WTC11 (cell line): ENCODE measurements at places on chromosomes 1 and 21.

- no peak for DNase-seq
Measured at GRCh38 chr1:160371346-160371631, 4.4 kb downstream of the NHLH1 start.

GRCh38 chr1:225653463-225654276 is 747 bp upstream of the ENAH start:
- peak; percentile 56 for DNase-seq

- DNase-seq: no peak
Measured at GRCh38 chr1:230108580-230108979, 41.5 kb downstream of the GALNT2 start.

GRCh38 chr1:90291431-90292216 is 296.7 kb downstream of the ZNF326 start:
- DNase-seq: no peak

GRCh38 chr1:92038695-92039346 is 9.0 kb downstream of the EPHX4 start:
- no peak for DNase-seq

GRCh38 chr1:222713091-222713961 is 962 bp downstream of the BROX start:
- peak; percentile 92 for DNase-seq

DNA sequence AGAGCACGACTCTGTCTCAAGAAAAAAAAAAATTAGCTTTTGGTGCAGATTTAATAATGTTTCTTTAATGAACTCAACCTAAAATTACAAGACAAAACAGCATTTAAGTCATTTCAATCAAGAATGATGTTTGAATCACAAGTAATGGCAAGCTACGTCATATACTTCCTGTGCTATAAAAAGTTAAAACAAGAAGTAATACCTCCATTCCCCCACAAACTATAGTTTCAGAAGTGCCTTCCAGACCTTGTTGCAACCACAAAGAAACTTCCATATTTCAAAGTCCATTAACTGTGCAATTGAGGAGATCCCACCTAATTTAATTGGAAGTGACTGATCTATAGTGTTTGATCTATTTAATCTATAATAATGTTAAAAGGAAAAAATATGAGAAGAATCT is 15.1 kb downstream of the NRDC start:
- DNase-seq: no peak

GRCh38 chr1:162994921-162995320 is 74.2 kb upstream of the RGS4 start:
- no peak for DNase-seq

- DNase-seq: no peak
Measured at GRCh38 chr21:17819877-17820229, 697 bp upstream of the C21orf91 start.

DNA sequence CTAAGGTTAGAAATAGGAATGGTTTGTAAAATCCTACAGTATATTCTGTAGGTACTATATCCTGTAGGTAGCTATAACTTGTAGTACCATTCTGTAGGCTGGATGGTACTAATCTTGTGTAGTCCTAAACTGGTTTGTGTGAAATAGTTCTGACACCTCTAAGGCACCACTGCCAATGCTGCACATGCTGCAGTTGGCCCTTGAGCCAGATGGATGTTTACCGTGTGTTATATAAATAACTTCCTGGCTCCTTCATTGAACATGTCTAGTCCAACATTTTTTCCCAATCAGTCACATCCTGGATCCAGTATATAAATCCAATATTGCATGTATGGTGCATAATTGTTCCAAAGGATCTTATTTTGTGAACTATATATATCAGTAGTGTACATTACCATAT is 89.5 kb upstream of the GNG4 start:
- DNase-seq: no peak

DNA sequence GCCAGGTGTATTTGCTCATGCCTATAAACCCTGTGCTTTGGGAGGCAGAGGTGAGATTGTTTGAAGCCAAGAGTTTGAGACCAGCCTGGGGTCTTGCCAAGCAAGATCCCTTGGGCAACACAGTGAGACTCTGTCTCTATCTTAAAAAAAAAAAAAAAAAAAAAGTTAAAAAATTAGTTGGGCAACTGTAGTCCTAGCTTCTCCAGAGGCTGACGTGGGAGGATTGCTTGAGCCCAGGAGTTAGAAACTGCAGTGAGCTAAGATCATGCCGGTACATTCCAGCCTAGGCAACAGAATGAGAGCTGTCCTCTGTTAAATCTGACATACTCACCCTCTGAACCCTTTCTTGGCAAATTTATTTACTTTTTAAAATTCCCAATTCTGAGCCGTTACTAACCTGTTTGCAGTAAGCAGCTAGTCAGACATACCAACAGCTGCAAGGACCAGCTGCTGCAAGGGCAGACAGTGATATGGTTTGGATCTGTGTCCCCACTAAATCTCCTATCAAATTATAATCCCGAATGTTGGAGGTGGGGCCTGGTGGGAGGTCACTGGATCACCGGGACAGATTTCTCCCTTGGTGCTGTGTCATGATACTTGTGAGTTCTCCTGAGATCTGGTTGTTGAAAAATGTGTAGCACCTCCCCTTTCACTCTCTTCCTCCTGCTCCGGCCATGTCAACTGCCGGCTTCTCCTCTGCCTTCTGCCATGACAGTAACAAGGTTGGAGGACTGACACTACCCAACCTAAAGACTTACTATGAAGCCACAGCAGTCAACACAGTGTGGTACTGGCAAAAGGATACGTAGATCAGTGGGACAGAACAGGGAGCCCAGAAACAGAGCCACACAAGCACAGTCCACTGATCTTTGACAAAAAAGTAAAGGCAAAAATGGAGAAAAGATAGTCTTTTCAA is 10.6 kb downstream of the PARP1 start:
- DNase-seq: no peak

DNA sequence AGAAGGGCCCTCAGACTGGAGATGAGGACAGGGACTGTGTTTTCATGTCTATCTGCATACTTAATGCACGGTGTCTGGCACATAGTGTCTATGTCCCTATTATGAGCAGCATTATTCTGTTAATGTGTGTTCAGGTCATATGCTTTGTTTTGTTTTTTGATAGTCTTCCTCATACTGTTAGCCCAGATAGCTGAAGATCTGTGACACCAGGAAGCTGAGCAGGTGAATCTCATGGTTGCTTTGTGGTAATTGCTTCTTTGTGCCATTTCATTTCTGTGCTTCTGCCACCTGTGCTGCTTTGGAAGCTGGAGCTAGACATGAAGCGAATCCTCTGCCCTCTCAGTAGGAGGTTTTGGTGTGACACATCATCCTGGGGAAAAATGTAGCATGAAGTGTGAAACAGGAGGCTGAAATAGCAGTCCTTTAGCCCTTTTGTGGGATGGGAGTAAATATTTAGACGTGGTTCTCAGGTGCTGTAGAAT is 15.8 kb downstream of the SMAP2 start:
- no peak for DNase-seq

GRCh38 chr1:87084244-87084836 is 169.9 kb downstream of the HS2ST1 start:
- DNase-seq: no peak

DNA sequence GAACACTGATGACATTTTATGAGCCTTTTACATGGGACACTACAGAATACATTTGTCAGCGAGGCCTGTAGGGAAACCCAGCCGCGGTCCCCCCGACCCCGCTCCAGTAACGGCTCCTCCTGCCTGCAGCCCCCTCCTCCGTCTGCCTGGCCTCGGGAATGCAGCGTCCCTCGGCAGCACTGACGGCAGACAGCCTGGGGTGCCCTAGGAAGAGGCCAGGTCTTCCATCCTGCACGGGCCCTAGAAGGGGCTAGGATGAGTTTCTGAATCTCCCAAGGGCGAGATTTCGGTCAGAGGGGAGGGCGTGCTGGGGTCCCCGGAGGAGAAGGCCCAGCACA is 8.4 kb downstream of the SAMD11 start:
- DNase-seq: no peak

DNA sequence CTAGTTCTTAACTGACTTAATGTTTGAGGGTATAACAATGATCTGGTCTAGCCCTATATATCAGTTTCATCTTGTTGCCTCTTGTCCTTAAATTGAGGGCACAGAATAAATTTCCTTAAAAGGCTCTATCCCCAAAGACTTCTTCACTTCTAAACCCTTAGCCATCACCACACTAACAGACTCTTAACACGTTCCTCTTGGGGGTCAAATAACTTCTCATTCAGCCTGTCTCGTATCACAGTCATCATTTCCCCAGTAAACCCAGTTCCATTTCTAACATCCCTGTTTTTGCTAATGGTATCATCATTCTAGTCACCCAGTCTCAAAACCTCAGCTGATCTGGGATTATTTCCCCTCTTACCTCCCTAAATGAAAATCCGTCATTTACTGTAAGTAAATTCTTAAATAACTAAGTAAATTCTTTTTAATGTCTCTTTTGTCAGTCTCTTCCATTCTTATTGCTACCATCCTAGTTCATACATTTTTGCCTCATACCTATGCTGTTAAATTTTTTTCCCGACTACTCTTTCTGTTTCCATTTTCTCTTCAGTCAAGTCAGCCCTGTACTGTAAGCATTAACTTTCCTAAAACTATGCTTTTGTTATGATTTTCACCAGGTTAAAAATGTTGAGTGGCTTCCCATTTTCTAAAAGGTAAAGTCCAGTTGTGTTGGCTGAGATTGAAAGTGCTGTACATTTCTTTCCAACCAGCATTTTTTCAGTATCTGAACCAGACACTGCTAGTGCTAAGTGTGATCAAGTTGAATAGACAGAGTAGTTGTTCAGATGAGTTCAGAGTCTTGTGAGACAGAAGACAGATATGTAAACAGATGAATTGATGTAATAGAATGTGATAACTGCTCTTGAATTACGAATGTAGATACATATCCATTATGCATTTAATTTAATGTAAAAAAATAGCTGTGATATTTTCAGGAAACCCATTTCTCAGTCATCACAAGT is 6.9 kb downstream of the CTTNBP2NL start:
- DNase-seq: no peak

DNA sequence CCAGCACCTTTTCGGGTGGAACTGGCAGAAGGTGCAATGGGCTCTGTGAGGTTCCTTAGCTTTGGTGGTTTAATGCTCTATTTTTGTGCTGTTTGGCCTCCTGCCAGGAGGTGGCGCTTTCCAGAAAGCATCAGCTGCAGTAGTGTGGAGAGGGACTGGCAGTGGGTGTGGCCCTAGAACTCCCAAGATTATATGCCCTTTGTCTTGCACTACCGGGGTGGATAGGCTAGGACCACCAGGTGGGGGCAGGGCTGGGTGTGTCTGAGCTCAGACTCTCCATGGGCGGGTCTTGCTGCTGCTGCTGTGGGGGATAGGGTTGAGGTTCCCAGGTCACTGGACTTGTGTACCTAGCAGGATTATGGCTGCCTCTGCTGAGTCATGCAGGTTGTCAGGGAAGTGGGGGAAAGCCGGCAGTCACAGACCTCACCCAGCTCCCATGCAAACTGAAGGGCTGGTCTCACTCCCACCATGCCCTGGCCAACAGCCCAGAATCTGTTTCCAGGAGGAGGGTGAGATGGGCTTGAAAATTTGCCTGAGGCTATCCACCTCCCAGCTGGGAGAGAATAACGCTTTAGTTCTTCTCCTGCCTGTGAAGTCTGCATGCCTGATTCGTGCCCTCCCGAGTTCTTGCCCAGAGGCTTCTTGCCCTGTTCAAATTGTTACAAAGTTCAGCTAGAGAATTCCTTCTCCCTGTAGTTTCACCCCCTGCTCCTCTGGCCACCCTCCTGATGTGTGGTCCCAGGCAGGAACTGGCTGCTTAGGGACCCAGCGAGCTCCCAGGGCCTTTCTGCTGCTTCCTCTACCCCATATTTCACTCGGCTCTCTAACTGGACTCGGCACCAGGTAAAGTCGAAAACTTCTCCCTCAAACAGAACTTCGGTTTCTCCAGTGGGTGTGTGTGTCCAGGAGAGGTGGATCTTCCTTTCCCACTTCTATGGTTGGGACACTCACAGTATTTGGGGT is 76.5 kb upstream of the BTG3 start:
- DNase-seq: peak; percentile 50

- DNase-seq: no peak
Measured at GRCh38 chr1:217062586-217062985, 339.4 kb upstream of the ESRRG start.

DNA sequence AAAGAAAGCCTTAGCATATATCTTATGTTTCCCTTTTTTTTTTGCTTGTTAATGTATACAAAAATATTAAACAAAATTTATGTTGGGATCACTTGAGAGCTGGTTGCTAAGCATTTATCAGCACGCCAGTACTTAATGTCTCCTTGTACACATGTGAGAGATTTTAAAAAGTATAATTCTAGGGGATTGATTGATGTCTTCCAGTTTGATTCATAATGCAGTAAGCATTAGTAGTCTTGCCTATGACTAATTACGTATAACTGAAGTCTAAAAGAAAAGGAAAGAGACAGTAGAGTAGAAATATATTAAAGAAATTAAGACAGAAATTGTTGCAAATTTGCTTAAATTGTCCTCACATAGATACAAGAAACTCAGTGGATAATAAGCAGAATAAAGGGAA is 1630.4 kb upstream of the B3GALT2 start:
- no peak for DNase-seq

DNA sequence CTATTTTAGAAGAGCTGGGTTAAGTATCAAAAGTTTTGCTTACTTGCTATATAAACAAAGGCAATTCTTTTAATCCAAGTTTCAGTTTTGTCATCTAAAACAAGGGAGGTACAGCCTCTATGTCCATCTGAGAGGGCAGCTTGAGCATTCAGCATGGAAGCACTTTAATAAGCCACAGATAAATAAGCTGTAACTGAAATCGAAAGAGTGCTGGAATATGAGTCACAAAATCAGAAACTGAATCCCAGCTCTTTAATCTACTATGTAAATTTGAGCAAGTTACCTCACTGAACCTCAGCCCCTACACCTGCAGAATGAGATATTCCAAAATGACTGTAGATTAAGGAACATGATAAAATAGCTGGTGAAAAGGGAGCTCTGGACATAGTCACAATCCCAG is 80.0 kb upstream of the HP1BP3 start:
- DNase-seq: no peak

DNA sequence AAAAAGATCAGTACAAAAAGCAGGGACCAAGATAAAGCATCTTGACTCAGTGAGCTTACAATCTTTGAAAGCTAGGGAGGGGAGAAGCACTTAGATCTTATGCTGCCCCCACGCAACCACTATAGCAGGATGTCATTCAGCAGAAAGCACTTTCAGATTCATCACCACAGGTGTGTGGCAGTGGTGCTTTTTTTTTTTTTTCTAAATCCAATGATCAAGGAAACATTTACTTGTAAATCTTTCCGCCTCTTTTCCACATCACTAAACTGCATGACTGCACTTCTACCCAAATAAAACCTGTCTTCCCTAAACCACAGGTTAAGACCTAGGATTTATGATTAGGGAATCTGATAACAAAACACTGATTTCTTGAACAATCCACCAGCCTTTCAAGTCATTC is 154.8 kb downstream of the SLC45A1 start:
- no peak for DNase-seq

DNA sequence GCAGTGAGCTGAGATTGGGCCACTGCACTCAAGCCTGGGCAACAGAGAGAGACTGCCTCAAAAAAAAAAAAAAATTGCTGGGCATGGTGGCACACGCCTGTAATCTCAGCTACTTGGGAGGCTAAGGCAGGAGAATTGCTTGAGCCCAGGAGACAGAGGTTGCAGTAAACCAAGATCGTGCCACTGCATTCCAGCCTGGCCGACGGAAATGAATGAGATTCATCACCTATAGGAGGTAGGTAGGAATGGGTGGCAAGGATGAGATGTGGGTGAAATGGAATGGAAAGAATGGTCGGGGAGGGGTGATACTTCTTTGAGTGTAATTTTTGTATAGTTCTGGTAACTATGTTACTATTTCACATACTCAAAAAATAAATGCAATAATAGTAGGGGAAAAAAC is 15.4 kb downstream of the CTXND2 start:
- no peak for DNase-seq

- no peak for DNase-seq
Measured at GRCh38 chr1:58699011-58699762, 675 bp downstream of the MYSM1 start.

- DNase-seq: peak; percentile 74
Measured at GRCh38 chr1:29356663-29357062, 120.3 kb downstream of the PTPRU start.
